ENCODE measurements at places on chromosomes 4 and X. TPM values are rescaled to one million over a fixed set of nuclear protein-coding genes. Genes with fewer than 3 reads are reported as not detected.
A peak's percentile ranks its signal among the peaks of the same experiment; 100 is the strongest.

DNA sequence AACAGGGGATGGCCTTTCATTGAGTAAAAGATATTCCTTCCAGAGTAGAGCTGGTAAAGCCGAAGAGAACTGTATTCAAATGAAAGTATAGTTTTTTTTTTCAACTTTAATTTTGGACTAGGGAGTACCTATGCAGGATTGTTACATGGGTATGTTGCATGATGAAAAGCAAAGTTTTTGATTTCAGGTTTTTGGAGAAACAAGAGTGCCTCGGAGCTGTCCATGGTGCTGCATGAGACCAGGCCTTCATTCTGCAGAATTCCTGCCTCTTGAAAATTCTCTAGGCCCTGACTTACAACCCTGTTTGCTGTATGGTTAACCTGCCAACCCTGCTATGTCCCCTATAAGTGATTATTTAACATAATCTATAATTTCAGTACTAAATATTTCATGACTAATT lies 1065.7 kb upstream of the FTHL17 start:
- no peak for DNase-seq

- DNase-seq, result peak; percentile 44
Observed at GRCh38 chr4:127997534-127998388, 32.6 kb downstream of the ABHD18 start.

DNA sequence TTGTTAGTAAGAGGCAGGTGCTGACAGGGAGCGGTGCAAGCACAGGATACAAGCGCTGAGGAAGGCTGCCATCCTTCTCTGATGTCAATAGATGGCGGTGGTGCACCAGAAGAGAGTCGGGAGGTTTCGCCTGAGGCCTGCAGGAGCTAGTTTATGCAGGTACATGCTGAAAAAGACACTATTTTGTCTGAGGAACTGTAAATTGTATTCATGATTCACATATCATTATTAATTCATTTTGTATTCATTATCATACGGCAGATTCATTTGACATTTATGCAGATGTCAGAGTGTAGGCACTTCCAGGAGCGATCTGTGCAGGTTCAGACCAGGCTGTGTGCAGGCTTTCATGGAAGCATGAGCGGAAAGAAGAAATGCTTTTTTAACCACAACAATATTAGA lies 824.0 kb downstream of the STIM2 start:
- no peak for DNase-seq

DNA sequence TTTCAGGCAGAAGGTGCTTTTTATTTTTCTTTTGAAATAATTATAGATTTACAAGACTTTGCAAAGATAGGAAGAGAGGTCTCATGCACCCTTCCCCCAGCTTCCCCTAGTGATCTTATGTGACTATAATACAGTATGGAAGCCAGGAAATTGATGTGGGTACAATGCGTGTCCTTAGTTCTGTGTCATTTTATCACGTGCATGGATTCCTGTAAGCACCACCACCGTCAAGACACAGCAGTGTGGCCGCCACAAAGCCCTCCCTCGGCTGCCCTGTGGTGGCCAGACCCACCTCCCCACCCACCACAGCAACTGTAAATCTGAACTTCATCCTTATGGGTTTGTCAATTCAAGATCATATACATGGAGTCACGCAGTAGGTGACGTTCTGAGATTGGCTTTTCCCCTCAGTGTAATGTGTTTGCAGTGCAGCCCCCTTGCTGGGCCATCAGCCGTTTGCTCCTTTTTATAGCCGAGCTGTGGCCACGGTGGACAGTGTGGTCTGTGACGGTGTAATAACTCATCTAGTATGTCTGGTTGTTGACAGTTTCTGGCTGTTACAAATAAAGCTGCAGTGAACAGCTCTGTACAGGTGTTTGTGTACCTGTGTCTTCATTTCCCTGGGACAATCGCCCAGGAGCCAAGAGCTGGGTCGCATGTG lies 10.9 kb upstream of the HTRA3 start:
- no peak for DNase-seq

ANK2 gene
- 1.4 TPM for polyA plus RNA-seq

- DNase-seq, result no peak
Observed at GRCh38 chrX:19695884-19696283, 180.6 kb upstream of the MAP3K15 start.

ADH1C gene
- polyA plus RNA-seq, result 0.23 TPM

All from GM12878 (cell line).